Effector memory CD4-positive, alpha-beta T cell (primary cell): ENCODE measurements at places on chromosomes 1 and 21.

DNA sequence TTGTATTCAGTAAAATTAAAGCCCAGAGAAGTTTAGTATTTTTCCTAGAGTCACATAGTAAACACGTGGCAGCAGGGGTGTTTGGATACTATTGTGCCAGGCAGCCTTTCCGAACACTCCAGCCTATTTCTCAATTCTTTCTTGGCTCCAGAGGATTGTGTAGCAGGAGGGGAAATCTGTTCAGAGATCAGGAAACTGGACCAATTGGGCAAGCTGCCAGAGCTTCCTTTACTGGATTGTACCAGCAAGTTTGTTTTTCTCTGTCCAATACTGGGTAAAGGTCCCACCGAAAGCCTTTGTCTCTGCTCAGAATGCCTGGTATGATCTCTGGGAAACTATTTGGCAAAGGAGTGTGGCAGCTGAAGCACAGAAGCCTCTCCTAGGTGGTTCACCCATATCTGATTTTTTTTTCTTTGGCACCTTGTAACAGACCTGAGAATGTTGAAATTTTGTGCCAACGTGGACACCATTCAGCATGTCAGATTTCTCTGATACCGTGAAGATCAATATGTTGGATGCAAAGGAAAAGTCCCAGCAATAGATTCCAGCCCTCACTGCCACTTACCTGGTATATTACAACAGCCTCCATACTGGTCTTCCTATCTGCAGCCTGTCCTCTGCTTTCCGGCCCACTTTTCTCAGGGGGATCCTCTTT, 126.2 kb downstream of the FGGY start:
- no peak overlapping the region for H3K4me3 ChIP-seq
- no peak overlapping the region for H3K27ac ChIP-seq
- no peaks in the 10 kb centered on the region for H3K36me3 ChIP-seq
- no peak for DNase-seq

DNA sequence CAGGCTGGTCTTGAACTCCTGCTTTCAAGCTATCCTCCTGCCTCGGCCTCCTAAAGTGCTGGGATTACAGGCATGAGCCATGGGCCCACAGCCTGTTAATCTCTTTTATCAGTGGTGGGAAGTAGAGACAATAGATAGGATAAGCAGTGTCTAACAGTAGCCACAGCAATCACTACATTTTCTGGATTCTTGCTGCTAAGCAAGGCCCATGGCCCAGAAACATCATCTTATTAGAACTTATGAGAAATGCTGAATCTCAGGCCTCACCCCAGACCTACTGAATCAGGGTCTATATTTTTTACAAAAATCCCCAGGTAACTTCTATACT, 29.7 kb downstream of the IGFN1 start:
- H3K36me3 ChIP-seq, result no peaks in the 10 kb centered on the region
- H3K4me3 ChIP-seq, result no peak overlapping the region
- no peak for DNase-seq
- H3K27me3 ChIP-seq, result no peaks in the 10 kb centered on the region

DNA sequence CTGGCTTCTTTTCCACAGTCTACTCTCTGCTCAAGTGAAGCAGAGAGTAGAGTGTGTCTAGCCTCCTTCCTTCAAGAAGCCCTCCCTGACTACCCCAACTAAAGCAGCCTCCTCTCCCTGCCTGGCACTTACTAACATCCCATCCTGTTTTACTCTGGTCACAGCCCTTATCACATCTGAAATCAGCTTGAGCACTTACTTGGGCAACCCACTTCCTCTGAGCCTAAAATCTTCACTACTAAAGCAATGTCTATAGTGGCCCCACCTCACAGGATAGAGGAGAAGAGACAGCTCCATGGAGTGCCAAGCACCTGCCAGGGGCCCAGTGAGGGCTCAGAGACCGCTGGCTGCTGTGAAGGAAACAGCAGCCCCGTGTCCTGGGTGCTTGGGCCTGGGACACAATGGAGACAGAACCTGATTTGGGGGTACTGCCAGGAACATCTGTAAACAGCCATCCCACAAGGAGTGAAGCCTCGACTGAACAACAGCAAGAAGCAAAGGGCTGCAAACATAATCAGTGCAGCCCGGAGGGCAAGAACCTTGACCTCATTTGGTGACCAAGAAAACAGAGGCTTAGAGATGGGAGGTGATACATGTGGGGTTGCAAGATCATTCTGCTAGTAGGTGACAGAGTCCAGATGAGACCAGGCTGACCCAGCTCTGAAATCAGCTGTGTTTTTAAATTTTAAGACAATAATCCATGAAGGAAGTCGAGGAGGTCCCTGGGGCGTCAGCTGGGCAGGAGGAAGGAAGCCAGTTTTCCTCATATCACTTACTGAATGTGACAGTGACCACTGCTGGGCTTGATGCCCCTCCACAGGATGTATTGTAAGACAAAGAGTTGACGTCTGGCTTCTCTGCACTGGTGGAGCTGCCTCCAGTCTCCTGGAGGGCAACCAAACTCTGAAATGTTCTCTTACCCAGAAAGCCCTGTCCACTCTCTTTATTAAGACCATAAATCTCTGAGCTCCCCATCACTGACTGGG, 710.6 kb downstream of the MATN1 start:
- no peak for DNase-seq
- H3K4me3 ChIP-seq, result no peak overlapping the region
- no peaks in the 10 kb centered on the region for H3K27me3 ChIP-seq
- no peaks in the 10 kb centered on the region for H3K36me3 ChIP-seq

DNA sequence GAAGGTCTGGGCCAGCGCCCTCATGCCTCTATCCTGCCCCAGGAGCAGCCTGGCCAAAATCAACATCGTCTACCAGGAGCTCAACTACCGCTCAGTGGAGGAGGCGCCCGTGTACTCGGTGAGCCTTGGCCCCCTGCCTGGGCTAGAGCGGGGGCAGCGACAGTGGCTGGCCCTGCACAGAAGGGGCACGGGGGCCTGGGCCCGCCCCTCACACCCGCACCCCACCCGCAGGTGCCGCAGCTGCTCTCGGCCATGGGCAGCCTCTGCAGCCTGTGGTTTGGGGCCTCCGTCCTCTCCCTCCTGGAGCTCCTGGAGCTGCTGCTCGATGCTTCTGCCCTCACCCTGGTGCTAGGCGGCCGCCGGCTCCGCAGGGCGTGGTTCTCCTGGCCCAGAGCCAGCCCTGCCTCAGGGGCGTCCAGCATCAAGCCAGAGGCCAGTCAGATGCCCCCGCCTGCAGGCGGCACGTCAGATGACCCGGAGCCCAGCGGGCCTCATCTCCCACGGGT, 10.8 kb downstream of the SCNN1D start:
- H3K36me3 ChIP-seq, result no peaks in the 10 kb centered on the region
- DNase-seq, result no peak

DNA sequence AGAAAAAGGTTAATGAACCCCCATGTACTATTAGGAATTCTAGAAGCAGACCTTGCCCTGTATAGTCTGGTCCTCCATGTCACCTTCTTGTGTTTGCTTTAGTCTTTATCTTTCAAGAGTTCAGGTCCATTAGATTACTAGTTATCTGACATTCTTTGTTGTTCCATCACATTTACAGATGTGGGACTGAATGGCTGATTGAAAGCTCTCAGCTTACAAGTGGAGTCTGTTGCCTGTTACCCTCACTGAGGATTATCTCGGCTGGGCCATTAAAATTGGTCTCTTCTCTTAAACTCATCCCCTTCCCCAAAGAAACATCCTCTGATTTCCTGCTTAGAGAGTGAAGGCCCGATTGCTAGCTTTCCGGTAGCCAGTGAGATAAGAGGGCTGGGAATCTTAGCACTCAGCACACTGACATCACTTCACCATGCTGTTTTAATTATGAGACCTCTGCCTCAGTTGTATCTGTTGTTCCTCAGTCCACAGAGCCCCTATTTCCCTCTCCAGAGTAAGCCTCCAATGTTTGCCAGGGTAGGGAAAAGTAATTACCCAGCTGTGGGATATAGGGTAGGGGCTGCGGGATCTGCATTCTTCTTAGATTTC, 76.8 kb downstream of the LPGAT1 start:
- no peaks in the 10 kb centered on the region for H3K27me3 ChIP-seq
- H3K4me3 ChIP-seq, result no peak overlapping the region
- no peaks in the 10 kb centered on the region for H3K4me1 ChIP-seq
- peaks cover 4% of the 10 kb centered on the region for H3K36me3 ChIP-seq
- DNase-seq, result no peak

GRCh38 chr1:30314591-30314990, 408.8 kb downstream of the MATN1 start:
- H3K4me3 ChIP-seq, result no peak overlapping the region
- no peak for DNase-seq
- H3K36me3 ChIP-seq, result no peaks in the 10 kb centered on the region
